ENCODE measurements at places on chromosomes 7 and 10.

GRCh38 chr7:107966711-107967110 is 36.2 kb downstream of the LAMB1 start:
- no peak for DNase-seq

DNA sequence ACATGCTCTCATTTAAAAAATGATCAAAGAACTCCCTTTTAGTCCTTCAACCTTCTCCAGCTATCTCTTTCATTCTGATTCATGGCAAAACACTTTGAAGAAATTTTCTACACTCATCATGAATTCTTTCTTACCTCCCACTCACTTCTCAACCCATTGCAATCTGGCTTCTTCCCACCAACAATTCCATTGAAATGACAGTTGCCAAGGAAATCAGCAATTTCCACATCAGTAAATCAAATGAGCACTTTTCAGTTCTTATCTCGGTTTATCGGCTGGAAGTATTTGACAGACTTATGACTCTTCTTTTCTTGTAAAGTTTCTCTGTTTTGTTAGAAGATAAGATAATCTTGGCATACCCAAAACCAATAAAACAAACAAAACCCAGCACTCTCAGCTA is 99.1 kb upstream of the CACNA2D1 start:
- DNase-seq: no peak

DNA sequence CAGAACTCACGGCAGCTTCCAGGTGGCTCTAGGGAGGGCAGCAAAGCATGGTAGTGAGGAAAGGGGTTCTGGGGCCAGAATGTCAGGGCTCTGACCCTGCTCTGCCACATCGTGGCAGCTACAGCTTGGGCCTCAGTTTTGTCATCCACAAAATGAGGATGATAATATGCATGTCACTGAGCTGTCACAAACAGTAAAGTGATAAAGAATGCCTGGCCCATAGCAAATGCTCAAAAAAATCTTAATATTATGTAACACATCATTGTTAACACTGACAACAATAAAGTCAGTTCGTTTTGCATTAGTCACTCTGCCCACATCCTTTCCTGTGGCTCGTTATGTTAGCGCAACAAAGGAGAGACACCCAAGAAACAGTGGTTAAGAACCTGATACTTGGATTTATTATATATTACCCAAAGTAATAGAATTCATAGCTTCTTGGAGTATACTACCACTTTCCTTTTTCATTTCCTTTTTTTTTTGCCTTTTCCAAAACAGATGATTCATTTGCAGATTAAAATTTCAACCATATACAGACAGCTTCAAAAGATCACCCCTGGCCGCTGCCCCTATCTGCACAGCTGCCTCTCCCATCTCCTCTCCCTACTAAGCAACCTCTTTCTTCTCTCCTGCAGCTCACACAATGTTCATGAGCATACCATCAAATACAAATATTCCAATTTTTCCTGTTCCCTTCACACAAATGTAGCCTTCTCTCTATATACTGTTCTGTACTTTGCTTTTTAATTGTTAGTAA is 45.5 kb upstream of the DDC start:
- DNase-seq: no peak

GRCh38 chr10:48737886-48738285 is 53.2 kb downstream of the WDFY4 start:
- DNase-seq: no peak

DNA sequence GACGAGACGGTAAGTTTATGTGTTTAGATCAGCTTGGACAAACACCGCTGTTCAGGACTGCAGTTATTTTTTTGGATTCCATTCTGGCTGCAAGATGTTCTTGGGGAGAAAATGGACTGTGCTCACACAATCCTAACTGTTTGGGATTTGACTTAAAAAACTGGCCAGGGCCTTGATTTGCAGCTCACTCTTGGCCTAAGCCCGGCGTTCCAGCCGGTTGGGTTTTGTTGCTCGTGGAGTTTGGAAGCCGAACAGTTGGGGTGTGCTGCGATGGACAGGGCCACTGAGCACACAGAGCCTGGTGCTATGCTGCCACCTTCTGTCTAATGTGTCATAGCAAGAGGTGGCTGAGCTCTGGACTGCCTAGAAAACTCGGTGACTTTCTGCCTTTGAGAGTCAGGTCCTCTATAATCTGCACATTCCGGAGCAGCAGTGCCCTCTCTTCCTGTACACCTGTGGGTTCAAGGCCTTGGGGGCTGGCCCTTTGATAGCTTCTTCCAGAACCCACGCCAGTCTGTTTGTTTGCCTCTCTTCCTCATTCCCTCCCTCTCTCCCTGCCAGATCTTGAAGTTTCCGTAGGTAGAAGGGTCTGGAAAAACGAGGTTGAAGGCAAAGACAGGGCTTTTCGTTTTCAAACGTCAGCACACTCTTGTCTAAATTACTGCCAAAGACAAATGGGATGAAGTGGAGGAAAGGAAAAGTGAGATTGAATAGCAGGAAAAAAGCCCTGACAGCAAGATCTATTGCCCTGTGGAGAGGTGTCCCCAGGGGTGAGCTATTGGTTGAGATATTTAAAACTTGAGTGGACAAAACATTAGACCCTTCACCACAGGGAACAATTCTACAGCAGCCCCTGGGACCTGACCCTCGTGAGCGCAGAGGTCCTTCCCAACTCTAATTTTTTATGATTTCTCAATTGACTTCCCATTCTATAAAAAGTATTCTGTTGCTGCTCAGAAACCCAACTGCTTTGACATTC is 167.5 kb upstream of the HABP2 start:
- DNase-seq: peak; percentile 6

- no peak for DNase-seq
These were observed 33.8 kb downstream of the NOLC1 start for GRCh38 chr10:102185811-102186527.

- no peak for DNase-seq
These were observed 280.5 kb downstream of the ELFN1 start for GRCh38 chr7:1950452-1951158.

DNA sequence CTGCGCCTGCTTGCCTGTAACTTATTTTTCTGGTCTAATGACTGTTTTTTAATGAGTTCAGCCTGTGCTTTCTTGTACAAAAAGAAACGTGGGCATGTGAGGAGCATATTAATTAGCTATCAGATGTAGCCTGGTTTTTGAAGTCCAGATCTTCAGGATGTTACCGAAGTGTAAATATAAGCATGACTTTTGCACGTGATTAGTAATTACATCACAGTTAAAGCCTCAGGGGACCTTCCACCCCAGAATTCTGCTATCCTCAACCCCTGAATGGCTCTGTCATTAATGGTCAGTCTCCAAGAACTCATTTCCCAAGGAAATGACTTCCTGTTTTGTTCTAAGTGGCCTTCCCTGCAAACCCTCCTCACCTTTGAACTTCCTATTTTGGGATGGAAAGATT is 2.1 kb upstream of the PRXL2A start:
- DNase-seq: no peak

- DNase-seq: no peak
These were observed 147.4 kb upstream of the AGR3 start for GRCh38 chr7:17029150-17029549.

- DNase-seq: no peak
These were observed 25.4 kb upstream of the CALU start for GRCh38 chr7:128713794-128714193.

DNA sequence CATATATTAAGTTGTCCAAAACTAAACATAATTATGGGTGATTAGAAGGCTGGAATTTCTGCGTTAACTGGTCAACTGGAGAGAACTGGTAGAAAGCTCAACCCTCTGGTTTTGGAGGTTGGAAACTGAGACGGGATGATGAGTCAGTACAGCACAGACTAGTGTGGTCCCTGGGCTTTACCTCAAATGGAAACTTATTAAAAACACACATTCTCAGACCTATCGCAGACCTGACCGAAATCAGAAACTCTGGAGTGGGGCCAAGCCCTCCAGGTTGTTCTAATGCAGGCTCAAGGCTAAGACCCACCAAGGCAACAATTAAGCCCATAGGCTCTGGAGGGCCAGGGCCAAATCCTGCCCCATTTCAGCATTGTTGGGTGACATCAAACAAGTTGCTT is 136.9 kb downstream of the KCNMA1 start:
- no peak for DNase-seq

DNA sequence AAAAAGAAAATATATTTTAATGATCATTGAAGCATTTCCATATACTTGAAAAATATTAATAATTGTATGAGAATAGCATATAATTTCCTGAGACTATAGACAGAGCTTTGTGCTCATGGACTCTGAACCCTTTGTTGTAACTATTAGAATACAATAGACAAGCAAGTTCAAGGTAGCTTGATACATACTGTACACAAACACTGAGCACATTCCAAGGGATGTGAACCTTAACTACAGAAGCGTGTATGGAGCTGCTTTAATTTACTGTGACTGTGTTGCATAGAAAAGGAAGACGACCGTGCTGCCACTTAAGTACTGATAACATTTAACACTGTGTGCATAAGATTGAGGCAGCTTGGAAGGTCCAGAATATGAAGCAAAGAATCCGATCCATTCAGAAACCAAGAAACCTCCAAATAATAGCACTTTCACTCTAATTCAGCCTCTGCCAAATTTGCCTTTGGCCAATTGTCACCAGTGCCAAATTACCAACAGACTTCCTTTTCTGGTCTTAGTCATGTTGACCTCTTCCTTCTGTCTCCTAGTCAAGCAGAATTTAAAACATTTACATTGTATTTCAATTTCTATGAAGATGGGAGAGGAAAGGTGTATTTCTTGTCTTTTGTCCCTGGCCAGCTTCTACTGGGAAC is 566.1 kb upstream of the GALNT17 start:
- no peak for DNase-seq
